ENCODE measurements at places on chromosomes 1 and 21. TPM values are rescaled to one million over a fixed set of nuclear protein-coding genes. Genes with fewer than 3 reads are reported as not detected.

DNA sequence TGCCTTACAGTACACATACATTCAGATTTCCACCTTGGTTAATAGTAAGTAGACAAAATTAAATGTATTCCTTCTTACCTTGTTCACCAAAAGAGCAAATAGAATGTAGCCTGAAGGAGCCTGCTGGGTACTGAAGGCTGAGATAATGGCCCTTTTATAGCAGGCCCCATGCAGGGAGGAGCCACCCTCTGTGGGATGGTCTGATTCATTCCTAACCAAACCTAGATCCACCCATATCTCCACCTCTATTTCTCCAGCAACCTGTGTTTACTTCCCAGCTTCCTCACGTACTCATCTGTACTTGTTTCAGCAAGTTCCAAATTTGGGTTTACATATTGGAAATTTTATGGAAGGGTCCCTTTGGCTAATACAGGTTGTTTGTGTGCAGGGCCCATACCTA, at the start of gene FLG:
Gene FLG, minus strand, starts transcription at position 129 of the 400 bp plus-strand sequence. CDS start 9,783 bp downstream, outside the sequence.
- H3K36me3 ChIP-seq, result no peaks in the 10 kb centered on the region
- H3K27ac ChIP-seq, result no peak within 1 kb of the TSS
- no peak for DNase-seq
- no peak within 1 kb of the TSS for H3K4me3 ChIP-seq
- no peaks in the 10 kb centered on the region for H3K4me1 ChIP-seq

GRCh38 chr1:43387976-43388599, 1.5 kb downstream of the MED8 start:
- H3K27me3 ChIP-seq, result no peaks in the 10 kb centered on the region
- H3K27ac ChIP-seq, result no peak overlapping the region
- H3K36me3 ChIP-seq, result peaks cover 30% of the 10 kb centered on the region
- no peak for DNase-seq

DNA sequence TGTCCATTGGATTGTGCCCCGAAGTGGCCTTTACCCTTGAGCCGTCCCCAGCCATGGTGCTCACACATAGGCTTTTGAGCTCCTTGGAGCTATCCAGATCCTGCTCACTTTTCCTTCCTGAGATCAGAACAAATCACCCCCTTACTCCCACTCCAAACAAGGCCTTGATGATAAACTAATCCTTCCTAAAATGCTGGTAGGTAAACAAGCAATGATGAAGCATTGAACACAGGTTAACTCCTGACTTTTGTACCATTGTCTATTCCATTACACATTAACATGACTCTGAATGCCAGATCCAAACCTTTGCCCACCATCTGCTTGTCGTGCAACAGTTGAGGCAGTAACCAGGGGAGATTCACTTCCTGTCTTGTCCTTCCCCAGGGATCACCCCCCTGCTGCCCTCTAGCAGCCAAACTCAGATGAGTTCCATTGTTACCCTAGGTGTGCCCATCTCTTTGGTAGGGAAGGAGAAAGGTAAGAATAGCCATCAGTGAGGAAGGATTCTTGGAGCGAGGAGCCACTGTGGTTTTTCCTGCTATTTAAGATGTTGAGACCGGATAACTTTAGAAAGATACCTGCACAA, 79.5 kb upstream of the DNAJC6 start:
- H3K4me1 ChIP-seq, result no peaks in the 10 kb centered on the region
- no peak overlapping the region for H3K27ac ChIP-seq
- H3K4me3 ChIP-seq, result no peak overlapping the region
- H3K36me3 ChIP-seq, result no peaks in the 10 kb centered on the region

GRCh38 chr1:204453141-204453772, 41.3 kb downstream of the PIK3C2B start:
- H3K36me3 ChIP-seq, result no peaks in the 10 kb centered on the region
- no peak overlapping the region for H3K4me3 ChIP-seq
- no peaks in the 10 kb centered on the region for H3K27me3 ChIP-seq
- H3K4me1 ChIP-seq, result peaks cover 9% of the 10 kb centered on the region
- DNase-seq, result no peak

- H3K4me3 ChIP-seq, result peak overlapping the region; percentile 76
- peak overlapping the region; percentile 94 for H3K27ac ChIP-seq
- H3K4me1 ChIP-seq, result peaks cover 5% of the 10 kb centered on the region
- peak; percentile 11 for DNase-seq
- no peaks in the 10 kb centered on the region for H3K36me3 ChIP-seq
Measured at GRCh38 chr1:178092878-178093493, 918 bp upstream of the RASAL2 start.

DNA sequence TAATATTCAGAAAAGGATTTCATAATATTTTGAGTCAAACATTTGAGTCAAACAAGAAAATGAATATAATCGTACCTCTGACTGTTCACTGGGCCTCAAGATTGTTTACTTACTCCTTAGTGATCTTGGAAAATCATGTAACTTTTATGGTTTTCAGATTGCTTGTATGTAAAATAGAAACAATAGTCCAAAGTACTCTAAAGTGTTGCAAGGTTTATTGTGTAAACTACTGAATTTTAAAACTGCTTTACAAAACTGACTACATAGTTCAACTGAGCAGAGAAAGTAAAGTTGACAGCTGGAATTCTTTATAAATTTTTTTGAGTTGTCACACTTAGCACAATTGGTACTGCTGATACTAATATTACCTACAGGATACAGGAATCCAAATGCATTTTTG, 931.0 kb downstream of the NCAM2 start:
- no peak overlapping the region for H3K4me3 ChIP-seq
- H3K27ac ChIP-seq, result no peak overlapping the region
- no peaks in the 10 kb centered on the region for H3K36me3 ChIP-seq
- no peak for DNase-seq
- no peaks in the 10 kb centered on the region for H3K27me3 ChIP-seq
- no peaks in the 10 kb centered on the region for H3K4me1 ChIP-seq

DNA sequence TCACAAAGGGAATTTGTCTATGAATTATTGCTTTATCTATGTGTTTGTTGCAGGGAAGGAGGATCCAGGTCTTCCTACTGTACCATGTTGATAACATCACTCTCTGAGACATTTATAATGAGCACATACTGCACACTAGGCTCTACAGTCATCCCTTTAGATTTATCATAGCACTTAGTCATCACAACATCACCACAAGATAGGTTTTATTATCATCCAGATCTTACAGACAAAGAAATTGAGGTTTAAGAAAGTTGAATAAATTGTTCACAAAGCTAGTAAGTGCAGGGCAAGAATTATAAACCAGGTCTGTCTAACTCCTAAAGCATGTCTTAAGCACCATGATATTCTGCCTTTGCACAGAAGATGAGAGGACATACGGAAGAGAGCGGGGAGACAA, 121.1 kb upstream of the ST6GALNAC5 start:
- no peak overlapping the region for H3K27ac ChIP-seq
- H3K36me3 ChIP-seq, result no peaks in the 10 kb centered on the region
- no peak for DNase-seq
- no peaks in the 10 kb centered on the region for H3K4me1 ChIP-seq

GRCh38 chr1:181185461-181185860, 97.0 kb downstream of the IER5 start:
- H3K27me3 ChIP-seq, result peaks cover 15% of the 10 kb centered on the region
- no peak overlapping the region for H3K27ac ChIP-seq
- no peak overlapping the region for H3K4me3 ChIP-seq
- no peak for DNase-seq
- H3K4me1 ChIP-seq, result peaks cover 6% of the 10 kb centered on the region

GRCh38 chr21:41656946-41657525, 109.8 kb downstream of the RIPK4 start:
- H3K36me3 ChIP-seq, result no peaks in the 10 kb centered on the region
- no peak overlapping the region for H3K27ac ChIP-seq
- H3K4me3 ChIP-seq, result no peak overlapping the region
- peaks cover 22% of the 10 kb centered on the region for H3K4me1 ChIP-seq
- no peaks in the 10 kb centered on the region for H3K27me3 ChIP-seq

DNA sequence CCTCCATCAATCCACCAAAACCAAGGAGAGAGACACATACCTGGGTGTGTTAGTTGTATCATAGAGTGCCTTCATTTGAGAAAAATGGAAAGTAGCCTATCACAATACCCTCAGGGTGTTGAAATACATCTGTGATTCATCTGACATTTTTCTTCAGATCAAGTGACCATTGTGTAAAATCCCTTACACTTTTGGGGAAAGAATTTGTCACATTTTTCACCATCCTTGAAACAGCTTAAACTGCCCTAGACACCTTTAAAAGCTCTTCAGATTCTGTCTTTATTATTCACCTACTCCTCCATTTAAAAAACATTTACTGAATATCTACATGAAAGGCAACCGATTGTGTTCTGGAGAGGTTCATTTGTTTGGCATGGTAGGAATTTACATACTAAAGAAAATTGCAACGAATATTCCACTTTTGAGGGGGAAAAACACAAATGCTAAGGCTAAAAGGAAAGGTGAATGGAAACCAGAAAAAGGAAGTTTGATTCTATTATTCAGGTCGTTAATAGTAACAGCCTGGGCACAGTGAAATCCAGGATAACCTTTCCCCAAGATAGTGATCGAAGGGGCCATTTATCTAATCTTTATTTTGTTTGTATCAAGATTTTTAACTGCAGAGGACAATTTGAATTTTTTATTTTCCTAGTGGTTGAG, 70.4 kb upstream of the SAMSN1 start:
- H3K36me3 ChIP-seq, result no peaks in the 10 kb centered on the region
- H3K4me1 ChIP-seq, result no peaks in the 10 kb centered on the region
- no peak for DNase-seq
- H3K27ac ChIP-seq, result no peak overlapping the region
- no peak overlapping the region for H3K4me3 ChIP-seq

GRCh38 chr1:110875216-110875731, 2.3 kb downstream of the CD53 start:
- peak overlapping the region; percentile 55 for H3K4me3 ChIP-seq
- H3K36me3 ChIP-seq, result no peaks in the 10 kb centered on the region
- H3K27ac ChIP-seq, result peak overlapping the region; percentile 80
- no peak for DNase-seq
- no peaks in the 10 kb centered on the region for H3K27me3 ChIP-seq

GRCh38 chr1:69777423-69777822, 209.7 kb downstream of the LRRC7 start:
- no peak overlapping the region for H3K27ac ChIP-seq
- H3K4me3 ChIP-seq, result no peak overlapping the region
- no peaks in the 10 kb centered on the region for H3K4me1 ChIP-seq
- no peaks in the 10 kb centered on the region for H3K36me3 ChIP-seq
- DNase-seq, result no peak

GRCh38 chr1:95790136-95790535, 556.1 kb downstream of the RWDD3 start:
- no peak overlapping the region for H3K4me3 ChIP-seq
- H3K27ac ChIP-seq, result no peak overlapping the region
- DNase-seq, result no peak
- H3K4me1 ChIP-seq, result no peaks in the 10 kb centered on the region
- H3K36me3 ChIP-seq, result no peaks in the 10 kb centered on the region

DNA sequence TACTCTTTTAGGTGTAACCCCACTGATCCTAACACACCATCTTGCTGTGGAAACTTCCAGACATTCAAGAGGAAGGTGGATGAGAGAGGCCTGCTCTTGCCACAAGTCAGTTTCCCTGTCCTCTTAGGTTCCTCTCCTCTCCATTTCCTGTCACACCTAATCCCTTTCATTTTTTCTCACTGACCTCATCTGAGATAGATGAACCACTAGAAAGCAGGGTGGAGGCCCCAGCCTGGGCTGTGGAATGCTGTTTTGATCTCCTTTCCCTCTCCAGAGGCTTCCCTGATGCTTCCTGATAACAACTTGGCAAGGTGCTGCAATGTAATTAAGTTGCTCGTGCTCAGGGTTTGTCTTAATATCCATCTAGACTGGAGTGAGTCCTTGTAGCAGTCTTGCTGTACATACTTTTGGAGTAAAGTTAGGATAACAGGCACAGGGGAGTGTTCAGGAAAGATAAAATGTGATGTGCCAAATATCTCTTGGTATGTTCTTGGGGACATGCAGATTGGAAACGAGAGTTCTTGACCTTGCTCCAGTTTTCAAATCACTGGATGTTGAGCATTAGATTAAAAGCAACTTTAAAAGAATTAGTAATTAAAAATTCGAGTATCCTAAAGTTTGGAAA, 11.2 kb downstream of the LRRC42 start:
- H3K36me3 ChIP-seq, result peaks cover 75% of the 10 kb centered on the region
- H3K27ac ChIP-seq, result peak overlapping the region; percentile 20
- H3K27me3 ChIP-seq, result no peaks in the 10 kb centered on the region
- H3K4me1 ChIP-seq, result peaks cover 36% of the 10 kb centered on the region

DNA sequence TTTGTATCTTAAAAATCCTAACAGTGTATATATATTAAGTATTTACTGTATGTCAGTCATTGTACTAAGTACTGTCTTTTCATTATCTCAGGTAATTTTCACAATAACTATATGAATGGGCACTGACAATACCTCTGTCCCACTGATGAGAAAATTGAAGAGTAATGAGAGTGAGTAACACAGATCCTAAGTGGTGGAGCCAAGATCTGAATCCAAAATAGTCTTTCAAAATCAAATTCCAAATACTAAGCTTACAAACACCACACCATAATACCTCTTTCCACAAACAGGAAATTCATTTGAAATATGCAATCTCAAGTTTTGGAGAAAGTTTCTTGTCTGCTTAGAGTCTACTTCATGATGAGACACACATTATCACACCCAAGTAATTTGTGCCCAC, 105.9 kb upstream of the EDEM3 start:
- no peaks in the 10 kb centered on the region for H3K4me1 ChIP-seq
- no peak overlapping the region for H3K27ac ChIP-seq
- H3K27me3 ChIP-seq, result no peaks in the 10 kb centered on the region

DNA sequence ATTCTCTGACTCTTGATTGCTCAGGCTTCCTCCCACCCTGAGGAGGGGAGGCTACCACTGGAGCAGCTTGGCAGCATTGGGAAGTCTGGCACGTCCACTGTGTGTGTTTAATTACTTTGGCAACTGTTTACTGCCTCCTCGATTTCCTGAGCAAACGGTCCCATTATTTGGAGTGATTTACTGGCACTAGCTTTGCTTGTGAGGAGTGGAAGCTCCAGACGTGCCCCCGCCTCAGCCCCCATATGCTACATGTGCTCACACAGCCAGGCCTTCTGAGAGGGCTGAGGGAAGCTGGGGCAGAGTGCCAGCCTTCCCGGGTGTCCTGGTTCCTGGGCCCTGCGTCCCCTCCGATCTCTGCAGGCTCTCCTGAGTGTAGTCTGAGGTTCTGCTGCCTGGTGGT, 306.2 kb downstream of the PTPRU start:
- H3K4me3 ChIP-seq, result no peak overlapping the region
- H3K27ac ChIP-seq, result no peak overlapping the region
- H3K27me3 ChIP-seq, result no peaks in the 10 kb centered on the region
- no peak for DNase-seq
- H3K36me3 ChIP-seq, result no peaks in the 10 kb centered on the region

DNA sequence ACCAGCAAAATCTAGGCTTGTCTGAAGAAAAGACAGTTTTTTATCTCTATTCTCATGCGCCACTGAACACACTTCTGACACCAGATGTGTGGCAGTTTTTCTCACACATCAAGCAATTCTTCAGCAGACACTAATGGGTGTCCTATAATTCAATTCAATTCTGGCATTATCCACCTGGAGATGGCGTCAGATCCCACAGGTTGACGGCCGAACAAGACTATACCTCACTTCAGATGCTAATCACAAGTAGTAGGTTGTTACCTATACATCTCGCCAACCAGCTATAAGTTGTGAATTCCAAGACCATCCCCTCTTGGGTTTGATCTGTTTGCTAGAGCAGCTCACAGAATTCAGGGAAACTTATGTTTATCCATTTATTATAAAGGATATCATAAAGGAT, 89.9 kb upstream of the ARTN start:
- no peak overlapping the region for H3K4me3 ChIP-seq
- DNase-seq, result no peak
- H3K27ac ChIP-seq, result no peak overlapping the region
- no peaks in the 10 kb centered on the region for H3K4me1 ChIP-seq
- no peaks in the 10 kb centered on the region for H3K27me3 ChIP-seq

The RHD gene
- not detected for total RNA-seq

The PRRX1 gene
- total RNA-seq, result 97.5 TPM

The CFH gene
- 268 TPM for total RNA-seq

The E2F2 gene
- total RNA-seq, result 0.21 TPM

The BCAR3 gene
- total RNA-seq, result 41.8 TPM

The SIM2 gene
- not detected for total RNA-seq

The OR14K1 gene
- not detected for total RNA-seq

The SEC16B gene
- 13.3 TPM for total RNA-seq

The BSND gene
- total RNA-seq, result not detected

Measured in tibial nerve (tissue), 4 donors.